Esophagus muscularis mucosa (tissue), 4 donors: ENCODE measurements at places on chromosomes 1 and 21. TPM values are rescaled to one million over a fixed set of nuclear protein-coding genes. Genes with fewer than 3 reads are reported as not detected.

Gene RGS13
- total RNA-seq = 2.5 TPM

Gene NPPA
- total RNA-seq = not detected

Gene RGS16
- total RNA-seq = 0.83 TPM

Gene FCGR3A
- 7.6 TPM for total RNA-seq

Gene PLA2G4A
- total RNA-seq = 3.0 TPM

Gene JUN
- 116 TPM for total RNA-seq

Gene S100A2
- 0.34 TPM for total RNA-seq

Gene ATP1A2
- total RNA-seq = 137 TPM

Gene BCL2L15
- 0.78 TPM for total RNA-seq

Gene PTPRF
- total RNA-seq = 41.5 TPM

Gene RNU1-4
- not detected for total RNA-seq

Gene GPR37L1
- 0.17 TPM for total RNA-seq

Gene POU2F1
- total RNA-seq = 7.3 TPM

Gene ODF2L
- 18.7 TPM for total RNA-seq

Gene CD55
- 36.6 TPM for total RNA-seq

Gene TOMM20
- total RNA-seq = 94.3 TPM

Gene HSD11B1
- 6.9 TPM for total RNA-seq

Gene S100A14
- not detected for total RNA-seq

Gene POLR3C
- total RNA-seq = 32.0 TPM

Gene TMEM59
- total RNA-seq = 238 TPM

Gene HDGF
- total RNA-seq = 124 TPM

Gene PADI1
- not detected for total RNA-seq

Gene PRR9
- 1.2 TPM for total RNA-seq

Gene TMOD4
- 1.5 TPM for total RNA-seq

Gene TMEM79
- 3.2 TPM for total RNA-seq

Gene PGM1
- 52.3 TPM for total RNA-seq

Gene UBE2U
- total RNA-seq = not detected
